ENCODE measurements at places on chromosomes 2 and 18. TPM values are rescaled to one million over a fixed set of nuclear protein-coding genes. Genes with fewer than 3 reads are reported as not detected.

RNU2-63P gene
- total RNA-seq, result not detected

RAB31 gene
- 34.2 TPM for total RNA-seq

C1GALT1C1L gene
- 1.3 TPM for total RNA-seq

TTC27 gene
- total RNA-seq, result 25.5 TPM

ALMS1 gene
- 17.7 TPM for total RNA-seq

MROH2A gene
- not detected for total RNA-seq

Data from placental epithelial cell (primary cell).